Adipocyte (in vitro differentiated cells): ENCODE measurements at places on chromosomes 1 and 21.

DNA sequence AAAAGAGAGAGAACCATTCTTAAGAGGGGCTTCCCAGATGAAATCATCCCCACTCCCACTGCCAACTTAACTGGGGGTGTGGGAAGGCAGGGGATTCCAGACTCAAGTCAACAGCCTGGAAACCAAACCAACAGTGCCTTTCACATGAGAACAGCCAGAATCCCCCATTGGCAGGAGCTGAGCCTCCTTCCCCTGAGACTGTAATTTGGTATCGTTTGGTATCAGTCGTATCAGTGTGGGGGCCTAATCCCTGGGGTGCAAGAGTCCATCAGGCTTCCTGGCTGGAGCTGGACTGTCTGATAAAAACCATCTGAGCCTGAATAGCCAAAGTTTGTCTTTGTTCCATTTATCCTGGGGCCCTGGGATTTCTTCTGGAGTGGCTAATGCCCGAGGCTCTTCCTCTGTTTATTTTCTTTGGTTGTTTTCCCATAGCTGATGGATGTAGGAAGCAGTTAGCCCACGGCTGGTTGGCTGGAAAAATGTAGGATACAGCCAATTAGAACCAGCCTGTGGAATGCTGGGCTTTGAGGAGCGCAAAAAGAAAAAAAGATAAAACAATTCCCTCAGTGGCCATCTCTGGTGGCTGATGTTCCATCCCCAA lies 84.6 kb downstream of the LAMC2 start:
- peak; percentile 93 for DNase-seq

DNA sequence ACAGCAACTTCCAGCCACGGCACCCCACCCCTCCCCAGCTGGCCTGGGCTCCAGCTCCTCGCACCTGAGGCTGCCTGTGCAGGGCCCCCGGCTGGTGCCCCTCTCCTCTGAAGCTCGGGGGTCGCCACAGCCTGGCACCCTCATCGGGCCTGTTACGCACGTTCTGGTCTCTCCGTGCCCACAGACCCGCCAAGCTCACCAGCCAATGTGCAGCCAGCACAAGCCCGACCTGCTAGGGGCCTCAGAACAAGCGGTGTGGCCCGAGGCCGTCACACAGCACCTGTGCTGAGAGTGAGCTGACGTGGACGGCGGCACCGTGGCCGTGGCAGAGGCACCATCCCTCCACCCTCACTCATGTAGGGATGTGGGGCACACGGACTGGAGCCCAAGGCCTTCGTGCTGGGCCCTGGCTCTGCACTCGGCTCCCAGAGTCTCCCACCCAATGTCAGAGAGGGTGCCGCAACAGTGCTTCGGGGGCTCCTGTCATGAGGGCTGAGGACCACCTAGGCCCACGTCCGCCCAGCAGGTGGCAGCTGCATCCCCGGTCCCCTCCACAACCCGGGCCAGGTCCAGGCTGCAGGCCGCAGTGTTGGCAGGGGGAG lies 4.4 kb upstream of the SAMD11 start:
- no peak for DNase-seq

- DNase-seq = peak; percentile 75
Measured at GRCh38 chr1:41917835-41918449, 780 bp downstream of the HIVEP3 start.

GRCh38 chr1:101284021-101284420 lies 47.2 kb downstream of the S1PR1 start:
- no peak for DNase-seq

DNA sequence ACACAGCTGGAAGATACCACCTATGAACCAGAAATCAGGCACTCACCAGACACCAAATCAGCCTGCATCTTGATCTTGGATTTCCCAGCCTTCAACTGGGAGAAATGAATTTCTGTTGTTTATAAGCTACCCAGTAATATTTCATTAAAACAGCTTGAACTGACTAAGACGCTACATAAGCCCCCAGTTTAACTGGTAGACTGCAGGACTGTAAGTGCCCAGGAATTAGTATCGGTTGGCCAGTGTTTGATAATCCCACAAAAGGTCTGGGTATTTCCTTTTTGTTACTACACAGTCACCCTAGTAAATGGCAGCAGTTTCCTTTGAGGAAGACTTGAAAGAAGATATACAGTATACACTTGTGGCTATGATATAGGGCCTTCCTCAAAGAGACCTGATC lies 7.3 kb upstream of the SLC35D1 start:
- DNase-seq = no peak

- no peak for DNase-seq
Measured at GRCh38 chr21:33293136-33293535, 27.0 kb downstream of the IL10RB start.

- DNase-seq = no peak
Measured at GRCh38 chr1:209815931-209816341, 10.0 kb upstream of the IRF6 start.

GRCh38 chr1:22936681-22937080 lies 36.0 kb downstream of the LACTBL1 start:
- DNase-seq = no peak

DNA sequence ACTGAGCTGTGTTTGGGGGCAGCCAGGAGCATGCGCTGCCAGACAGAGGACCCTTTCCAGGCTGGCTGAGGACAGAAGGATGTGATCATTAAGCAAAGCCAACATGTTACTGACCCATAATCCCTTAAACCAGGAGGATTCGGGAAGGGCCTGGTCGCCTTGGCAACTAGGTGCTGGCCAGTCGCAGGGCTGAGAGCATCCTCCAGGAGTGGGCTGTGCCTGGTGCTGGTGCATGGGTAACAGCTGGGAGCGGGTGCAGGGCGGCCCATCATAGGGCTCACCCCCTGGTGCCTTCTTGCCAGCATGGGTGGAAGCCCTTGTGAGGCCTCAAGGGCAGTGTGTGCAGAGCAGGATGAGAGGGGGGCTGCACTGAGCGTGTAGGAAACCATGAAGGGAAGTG lies 17.2 kb downstream of the CDK18 start:
- no peak for DNase-seq

DNA sequence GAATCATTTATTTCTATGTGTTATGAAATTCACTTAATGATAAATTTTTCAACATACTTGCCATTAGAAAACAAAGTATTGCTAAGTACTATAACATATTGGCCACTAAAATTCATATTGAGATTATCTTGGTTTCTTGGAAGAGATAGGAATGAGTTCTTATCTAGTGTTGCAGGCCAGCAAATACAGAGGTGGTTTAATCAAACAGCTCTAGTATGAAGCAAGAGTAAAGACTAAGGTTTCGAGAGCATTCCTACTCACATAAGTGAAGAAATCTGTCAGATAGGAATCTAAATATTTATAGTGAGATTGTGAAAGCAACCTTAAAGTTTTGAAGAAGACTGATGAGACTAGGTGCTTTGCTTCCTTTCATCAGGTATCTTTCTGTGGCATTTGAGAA lies 37.9 kb upstream of the FOXE3 start:
- DNase-seq = peak; percentile 51

DNA sequence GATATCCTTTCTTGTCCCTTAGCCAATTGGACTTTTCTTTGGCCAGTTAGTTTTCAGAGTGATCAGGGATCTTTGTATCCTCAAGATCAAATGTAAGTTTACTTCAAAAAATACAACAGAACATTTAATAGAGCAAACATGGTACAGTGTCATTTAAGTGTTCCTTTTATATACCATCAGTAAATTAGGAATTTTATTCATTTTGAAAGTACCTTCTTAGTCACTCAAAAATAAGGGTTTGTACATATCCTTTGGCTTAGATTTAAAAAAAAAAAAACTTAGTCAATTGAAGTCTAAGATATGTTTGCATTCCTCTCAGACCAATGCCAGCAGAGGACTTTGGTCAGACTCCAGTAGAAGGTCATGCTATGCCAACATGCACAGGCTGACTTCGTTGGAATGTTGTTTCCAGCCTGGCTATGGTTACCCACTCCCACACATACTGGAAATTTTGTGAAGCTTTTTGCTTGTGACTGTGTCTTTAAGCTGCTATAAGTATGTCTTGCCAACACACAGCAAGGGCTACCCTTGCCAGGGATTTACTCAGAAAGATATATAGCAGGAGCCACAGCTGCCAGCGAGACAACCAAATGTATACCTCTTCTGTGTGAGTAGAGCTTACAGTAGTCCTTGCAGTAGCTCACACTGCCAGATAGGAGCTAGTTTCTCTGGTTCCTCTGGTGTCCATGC lies 81.5 kb upstream of the LRIF1 start:
- peak; percentile 62 for DNase-seq
